Upper lobe of left lung (tissue), 6 donors: ENCODE measurements at places on chromosomes 12 and 14. TPM values are rescaled to one million over a fixed set of nuclear protein-coding genes. Genes with fewer than 3 reads are reported as not detected.

- no peaks in the 10 kb centered on the region for H3K36me3 ChIP-seq
- no peak overlapping the region for H3K4me3 ChIP-seq
- H3K4me1 ChIP-seq, result peaks cover 4% of the 10 kb centered on the region
- no peak overlapping the region for H3K27ac ChIP-seq
- no peaks in the 10 kb centered on the region for H3K27me3 ChIP-seq
Observed at GRCh38 chr12:51364001-51364400, 17.5 kb upstream of the CELA1 start.

DNA sequence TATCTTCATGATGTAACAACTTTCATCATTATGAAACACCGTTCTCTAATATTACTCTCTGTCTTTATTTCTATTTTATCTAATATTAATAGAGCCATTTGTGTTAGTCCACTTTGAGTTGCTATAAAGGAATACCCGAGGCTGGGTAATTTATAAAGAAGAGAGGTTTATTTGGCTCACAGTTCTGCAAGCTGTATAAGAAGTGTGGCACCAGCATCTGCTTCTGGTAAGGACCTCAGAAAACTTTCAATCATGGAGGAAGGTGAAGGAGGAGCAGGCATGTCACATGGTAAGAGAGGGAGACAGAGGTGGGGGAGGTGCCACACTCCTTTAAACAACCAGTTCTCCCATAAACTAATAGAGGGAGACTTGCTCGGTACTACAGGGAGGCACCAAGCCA lies 25.1 kb downstream of the BORCS5 start:
- H3K36me3 ChIP-seq, result peaks cover 4% of the 10 kb centered on the region
- no peak for DNase-seq
- H3K4me3 ChIP-seq, result no peak overlapping the region
- no peaks in the 10 kb centered on the region for H3K27me3 ChIP-seq
- no peak overlapping the region for H3K27ac ChIP-seq

- H3K27ac ChIP-seq, result no peak overlapping the region
- H3K4me3 ChIP-seq, result no peak overlapping the region
Observed at GRCh38 chr14:100609331-100609870, 22.2 kb upstream of the BEGAIN start.

DNA sequence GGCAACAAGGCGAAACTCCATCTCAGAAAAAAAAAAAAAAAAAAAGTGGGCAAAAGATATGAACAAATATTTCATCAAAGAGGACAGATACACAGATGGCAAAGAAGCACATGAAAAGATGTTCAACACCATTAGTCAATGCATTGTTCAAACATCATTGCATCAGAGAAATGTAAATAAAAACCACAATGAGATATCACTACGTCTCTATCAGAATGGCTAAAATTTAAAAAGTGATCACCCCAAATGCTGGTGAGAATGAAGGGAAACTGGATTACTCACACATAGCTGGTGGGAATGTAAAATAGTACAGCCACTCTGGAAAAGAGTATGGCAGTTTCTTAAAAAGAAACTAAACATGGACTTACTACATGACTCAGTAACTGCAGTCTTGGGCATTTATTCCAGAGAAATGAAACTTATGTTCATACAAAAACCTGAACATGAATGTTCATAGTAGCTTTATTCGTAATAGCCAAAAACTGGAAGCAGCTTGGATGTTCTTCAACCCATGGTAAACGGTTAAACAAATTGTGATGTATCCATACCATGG lies 3.6 kb downstream of the L2HGDH start:
- H3K4me3 ChIP-seq, result no peak overlapping the region
- peaks cover 14% of the 10 kb centered on the region for H3K4me1 ChIP-seq
- no peaks in the 10 kb centered on the region for H3K27me3 ChIP-seq
- no peaks in the 10 kb centered on the region for H3K36me3 ChIP-seq

- DNase-seq, result no peak
- H3K27ac ChIP-seq, result no peak overlapping the region
- no peaks in the 10 kb centered on the region for H3K36me3 ChIP-seq
- H3K4me3 ChIP-seq, result no peak overlapping the region
Observed at GRCh38 chr12:70706611-70707010, 69.4 kb upstream of the PTPRB start.

GRCh38 chr12:4241592-4241991 lies 32.0 kb upstream of the CCND2 start:
- no peaks in the 10 kb centered on the region for H3K27me3 ChIP-seq
- H3K27ac ChIP-seq, result no peak overlapping the region
- no peak for DNase-seq
- H3K4me3 ChIP-seq, result no peak overlapping the region

DNA sequence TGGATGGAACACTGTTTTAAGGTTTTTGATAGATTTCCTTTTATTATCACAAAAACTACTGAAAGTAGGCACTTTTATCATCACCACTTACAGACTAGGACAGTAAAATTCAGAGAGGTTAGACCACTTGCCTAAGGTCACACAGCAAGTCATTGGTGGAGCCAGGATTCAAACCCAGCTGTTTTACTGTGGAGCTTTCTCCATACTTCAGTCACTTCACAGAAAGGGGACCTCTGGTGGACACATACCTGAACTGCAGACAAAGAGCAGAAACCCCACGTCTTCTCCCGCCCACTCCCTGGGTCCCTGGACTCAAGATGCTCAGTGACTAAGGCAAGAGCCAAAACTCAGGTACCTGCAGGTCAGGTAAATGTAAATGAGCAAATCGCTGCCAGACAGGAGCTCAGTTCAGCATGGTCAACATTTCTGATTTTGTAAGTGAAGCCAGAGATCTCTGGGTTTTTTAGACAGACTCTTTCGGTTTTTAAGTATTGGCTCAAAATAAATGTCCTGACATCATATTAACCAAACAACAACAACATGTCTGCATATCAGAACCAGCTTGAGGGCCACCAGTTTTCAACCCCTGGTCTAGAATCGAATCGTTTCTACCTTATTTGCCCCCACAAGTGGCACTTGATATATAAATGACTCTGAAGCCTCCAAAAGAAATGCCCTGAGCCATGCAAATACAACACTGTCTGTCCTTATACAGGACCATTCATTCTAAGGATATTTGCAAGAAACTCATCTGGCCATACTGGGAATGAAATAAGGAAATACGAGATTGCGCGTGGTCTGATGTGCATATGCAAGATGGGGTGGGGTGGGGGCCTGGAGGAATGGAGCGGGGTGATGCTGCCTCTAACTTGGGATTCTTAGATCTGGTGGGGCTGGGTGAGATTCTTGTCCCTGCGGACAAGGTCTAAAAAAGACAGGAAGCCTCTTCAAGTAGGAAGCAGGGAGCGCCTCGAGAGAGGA lies 110.9 kb downstream of the KSR2 start:
- H3K4me1 ChIP-seq, result no peaks in the 10 kb centered on the region
- H3K4me3 ChIP-seq, result no peak overlapping the region
- no peak for DNase-seq

DNA sequence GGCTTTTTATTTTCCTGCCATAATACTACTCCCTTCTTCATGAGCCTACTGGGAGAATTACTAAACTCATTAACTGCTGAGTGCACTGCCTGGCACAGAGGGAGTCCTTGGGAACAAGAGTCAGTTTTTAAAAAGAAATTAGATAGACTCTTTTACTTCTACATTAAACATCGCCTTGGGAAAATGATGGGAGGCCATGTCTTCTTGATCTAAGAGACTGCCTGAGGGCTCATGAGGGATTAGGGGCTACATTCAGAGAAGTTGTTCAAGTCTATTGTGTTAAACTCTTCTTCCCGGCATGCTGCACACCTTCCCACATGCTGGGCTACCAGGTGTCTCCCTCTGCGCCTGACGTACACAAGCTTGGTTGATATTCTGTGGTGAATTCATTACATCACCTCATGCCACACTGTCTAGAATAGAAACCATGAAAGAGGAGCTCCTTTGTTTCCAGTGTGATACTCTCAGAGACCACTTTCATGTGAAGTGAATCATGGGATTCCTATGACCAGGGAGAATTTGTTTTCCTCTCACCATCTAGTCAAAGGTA lies 1422.3 kb downstream of the AACS start:
- H3K27me3 ChIP-seq, result no peaks in the 10 kb centered on the region
- no peak overlapping the region for H3K27ac ChIP-seq
- no peaks in the 10 kb centered on the region for H3K4me1 ChIP-seq
- no peak overlapping the region for H3K4me3 ChIP-seq

DNA sequence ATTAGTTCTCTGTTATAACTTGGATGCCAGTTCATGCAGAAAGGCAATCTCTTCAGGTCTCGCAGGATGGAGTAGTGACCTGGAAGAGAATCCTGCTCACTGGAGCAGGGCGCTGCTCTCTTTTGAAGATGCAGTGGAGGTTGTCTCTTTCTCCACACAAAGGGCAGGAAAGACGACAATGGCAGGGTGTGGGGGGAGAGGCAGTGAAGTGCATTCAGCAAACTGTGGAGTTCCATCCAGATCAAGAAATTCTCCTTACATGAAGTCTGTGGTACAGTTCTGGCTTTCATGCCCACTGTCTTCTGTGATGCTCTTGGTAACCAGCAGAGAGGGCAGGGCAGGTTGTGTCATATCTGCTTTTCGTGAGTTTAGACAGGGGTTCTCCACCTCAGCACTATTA lies 6.6 kb upstream of the PPP2R5C start:
- no peaks in the 10 kb centered on the region for H3K36me3 ChIP-seq
- H3K27me3 ChIP-seq, result no peaks in the 10 kb centered on the region
- no peaks in the 10 kb centered on the region for H3K4me1 ChIP-seq
- no peak overlapping the region for H3K4me3 ChIP-seq

DNA sequence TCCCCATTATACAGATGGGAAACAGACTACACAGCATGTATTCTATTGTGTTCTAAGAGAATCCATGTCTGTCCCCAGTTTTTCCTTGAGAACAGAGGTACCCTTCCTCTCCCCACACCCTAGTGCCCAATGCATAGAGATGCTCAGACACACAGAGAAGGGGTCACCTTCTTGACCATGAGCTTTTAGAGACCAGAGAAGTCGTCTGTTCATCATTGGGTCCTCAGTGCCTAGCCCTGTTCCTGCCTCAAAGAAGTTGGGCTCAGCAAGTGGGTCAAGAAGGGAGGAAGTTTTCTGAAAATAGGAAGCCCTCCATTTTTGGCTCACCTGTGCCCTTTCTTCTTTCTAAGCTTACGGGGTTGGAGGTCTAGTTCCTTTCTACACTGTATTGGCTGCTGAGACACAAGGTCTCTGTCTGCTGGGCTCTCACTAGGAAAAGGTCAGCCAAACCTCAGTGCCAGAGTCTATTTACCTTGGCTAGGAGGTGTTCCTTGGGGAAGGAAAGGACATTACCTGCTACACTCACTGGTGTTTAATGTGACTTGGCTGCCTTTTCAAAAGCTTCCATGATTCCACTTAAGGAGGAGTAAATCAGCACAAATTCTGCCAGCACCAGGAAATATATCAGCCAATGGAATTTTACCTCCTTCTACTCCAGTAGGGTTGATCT lies 198.5 kb upstream of the PWP1 start:
- DNase-seq, result no peak
- H3K27ac ChIP-seq, result no peak overlapping the region
- no peak overlapping the region for H3K4me3 ChIP-seq
- H3K4me1 ChIP-seq, result peaks cover 3% of the 10 kb centered on the region
- no peaks in the 10 kb centered on the region for H3K36me3 ChIP-seq
- no peaks in the 10 kb centered on the region for H3K27me3 ChIP-seq

DNA sequence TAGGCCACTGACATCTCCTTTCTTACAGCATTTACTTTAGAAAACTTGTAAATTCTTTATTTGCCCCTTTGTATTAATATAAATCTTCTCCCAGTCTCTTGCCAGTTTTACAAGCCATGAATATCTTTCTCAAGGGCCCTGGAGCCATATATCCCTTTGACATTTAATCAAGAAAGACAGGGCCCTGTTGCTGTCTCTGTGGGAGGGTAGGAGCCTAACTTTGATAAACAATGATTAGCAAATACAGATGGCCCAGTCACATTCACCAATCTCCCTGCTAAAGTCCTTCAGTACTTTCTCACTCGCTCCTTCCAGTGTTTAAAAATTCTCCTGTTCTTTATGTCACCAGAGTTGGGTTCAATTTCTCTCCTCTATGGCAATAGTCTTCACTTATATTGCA lies 479.8 kb upstream of the USP15 start:
- H3K4me3 ChIP-seq, result no peak overlapping the region
- no peaks in the 10 kb centered on the region for H3K36me3 ChIP-seq
- H3K4me1 ChIP-seq, result no peaks in the 10 kb centered on the region
- no peak overlapping the region for H3K27ac ChIP-seq

GRCh38 chr12:51890133-51890464 lies 2.2 kb downstream of the ANKRD33 start:
- H3K36me3 ChIP-seq, result no peaks in the 10 kb centered on the region
- DNase-seq, result no peak
- H3K27me3 ChIP-seq, result no peaks in the 10 kb centered on the region
- H3K27ac ChIP-seq, result no peak overlapping the region
- peaks cover 22% of the 10 kb centered on the region for H3K4me1 ChIP-seq

DNA sequence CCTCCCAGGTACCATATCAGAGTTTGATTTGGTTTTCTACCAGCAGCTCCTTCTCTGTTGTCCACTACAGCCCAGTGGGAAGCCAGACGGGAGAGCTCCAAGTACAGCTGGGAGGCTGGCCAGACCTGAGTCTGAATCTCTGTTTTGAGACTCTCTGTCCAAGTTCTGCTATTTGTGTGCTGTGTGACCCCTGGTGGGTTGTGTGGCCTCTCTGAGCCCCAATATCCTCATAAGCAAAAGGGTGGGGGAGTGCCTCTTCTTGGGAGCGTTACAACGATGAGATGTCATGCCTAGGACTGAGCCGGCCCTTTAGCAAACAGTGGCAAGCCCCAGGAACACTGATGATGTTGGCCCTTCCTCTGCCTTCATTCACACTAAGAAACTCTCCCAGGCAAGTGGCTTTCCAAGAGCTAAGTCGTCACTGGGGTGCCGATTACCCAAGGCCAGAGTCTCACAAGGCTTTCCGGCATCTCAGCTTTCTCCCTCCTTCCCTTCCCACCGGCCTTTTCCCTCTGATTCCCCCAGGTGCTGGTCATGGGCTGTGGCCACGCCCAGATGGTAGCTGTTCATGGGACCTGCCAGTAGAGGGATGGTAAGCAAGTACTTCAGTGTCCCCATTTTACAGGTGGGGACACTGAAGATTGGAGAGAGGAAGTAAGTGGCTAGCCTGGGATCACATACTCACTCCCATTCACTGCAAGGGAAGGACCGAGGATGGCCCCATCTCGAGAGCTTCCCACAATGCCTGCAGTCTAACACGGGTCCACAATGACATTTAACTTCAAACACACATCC lies 47.7 kb downstream of the BCL11B start:
- no peaks in the 10 kb centered on the region for H3K4me1 ChIP-seq
- H3K4me3 ChIP-seq, result no peak overlapping the region
- H3K27ac ChIP-seq, result no peak overlapping the region
- no peak for DNase-seq

- peaks cover 43% of the 10 kb centered on the region for H3K4me1 ChIP-seq
- no peaks in the 10 kb centered on the region for H3K27me3 ChIP-seq
- no peak overlapping the region for H3K4me3 ChIP-seq
- H3K36me3 ChIP-seq, result no peaks in the 10 kb centered on the region
- peak; percentile 69 for DNase-seq
Observed at GRCh38 chr12:14417715-14418114, 52.2 kb downstream of the ATF7IP start.

OR6C4 gene
- total RNA-seq, result not detected

AMIGO2 gene
- 16.8 TPM for total RNA-seq

CISTR gene
- total RNA-seq, result not detected

MMP19 gene
- 22.2 TPM for total RNA-seq

RPGRIP1 gene
- 0.60 TPM for total RNA-seq

KLRF2 gene
- total RNA-seq, result not detected

CLEC4C gene
- not detected for total RNA-seq
